ENCODE measurements at places on chromosomes 5 and 9.

DNA sequence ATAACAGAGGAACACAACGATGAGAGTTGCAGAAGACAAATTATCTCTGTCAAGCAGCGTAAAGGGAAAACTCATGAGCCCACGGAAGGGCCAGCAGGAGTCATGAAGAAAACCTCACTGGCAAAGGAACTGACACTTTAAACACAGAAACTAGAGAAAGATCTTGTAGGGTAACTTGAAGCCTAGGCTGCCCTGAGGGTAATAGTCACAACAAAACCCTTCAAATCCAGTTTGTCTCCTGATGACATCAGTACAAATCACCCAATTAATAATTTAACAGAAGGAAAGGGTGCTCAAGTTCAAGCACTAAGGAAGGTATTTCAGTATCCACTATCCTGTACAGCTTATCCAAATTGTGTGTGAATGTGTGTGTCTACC lies 549.1 kb downstream of the MTRR start:
- no peak for DNase-seq

- no peak for DNase-seq
These were observed 50.7 kb upstream of the SLC25A51 start for GRCh38 chr9:37954581-37954981.

GRCh38 chr5:39648848-39649227 lies 224.1 kb upstream of the DAB2 start:
- DNase-seq: no peak

GRCh38 chr9:134533850-134534588 lies 107.6 kb upstream of the COL5A1 start:
- no peak for DNase-seq

DNA sequence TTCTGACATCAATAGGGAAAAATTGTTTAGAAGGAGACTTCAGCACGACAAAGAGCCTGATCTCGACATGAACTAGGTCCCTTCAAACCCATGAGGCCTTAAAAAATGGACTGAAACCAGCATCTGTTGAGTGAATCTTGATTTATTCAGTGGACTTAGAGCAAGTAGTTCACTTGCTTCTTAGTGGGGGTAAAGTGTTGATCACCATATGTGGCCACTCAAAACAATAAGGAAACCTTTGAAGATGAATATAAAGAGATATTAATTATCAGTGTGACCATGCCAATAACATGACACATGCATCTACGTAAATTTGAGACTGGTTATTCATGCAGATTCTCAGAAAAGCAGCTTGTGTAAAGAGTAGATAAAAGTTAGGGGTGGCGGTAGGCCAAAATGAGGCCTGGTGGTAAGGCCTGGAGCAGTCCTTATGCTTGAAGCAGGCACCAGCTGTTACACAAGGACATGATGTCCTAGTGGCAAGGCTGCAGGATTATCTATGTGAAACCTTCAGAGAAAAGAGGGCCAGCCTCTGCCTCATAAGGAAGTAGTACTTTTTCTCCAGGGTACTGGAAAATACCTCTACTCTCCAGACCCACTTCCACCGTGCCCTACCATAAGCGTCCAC lies 61.3 kb downstream of the S1PR3 start:
- DNase-seq: no peak

- no peak for DNase-seq
These were observed 127.6 kb downstream of the TMEM174 start for GRCh38 chr5:73300337-73301207.

DNA sequence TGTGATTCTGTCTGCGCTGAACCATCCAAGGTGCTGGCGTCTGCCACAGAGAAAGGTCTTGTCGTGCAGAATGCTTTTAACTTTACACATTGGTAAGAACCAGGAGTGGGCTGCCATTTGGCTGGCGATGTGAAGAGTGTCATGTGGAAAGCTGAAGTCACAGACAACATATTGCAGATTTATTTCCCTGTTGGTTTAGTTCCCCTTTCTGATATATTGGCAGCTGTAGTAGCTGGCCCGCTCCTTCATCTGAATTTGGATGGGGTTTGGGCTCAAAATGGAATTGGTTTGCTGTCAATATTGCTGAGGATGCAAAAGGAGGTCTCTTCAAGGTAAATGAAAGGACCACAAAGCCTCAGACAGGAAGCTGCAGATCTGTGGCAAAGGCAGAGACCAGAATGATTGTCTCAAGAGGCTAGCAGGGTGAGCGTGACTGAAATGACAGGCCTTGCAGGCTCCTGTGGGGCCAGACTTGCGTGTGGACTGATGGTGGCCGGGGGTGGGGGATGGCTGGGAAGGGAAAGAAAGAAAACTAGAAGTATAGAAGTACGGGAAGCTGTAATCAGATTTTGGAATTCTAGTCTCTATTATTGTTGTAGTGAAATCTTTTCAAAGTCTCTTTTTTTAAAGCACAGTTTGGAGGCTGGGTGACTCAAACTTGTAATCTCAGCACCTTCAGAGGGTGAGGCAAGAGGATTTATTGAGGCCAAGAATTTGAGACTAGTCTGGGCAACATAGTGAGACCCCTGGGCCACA lies 25.1 kb upstream of the CD180 start:
- no peak for DNase-seq

- no peak for DNase-seq
These were observed 29.0 kb upstream of the ENTREP1 start for GRCh38 chr9:69295872-69296552.

DNA sequence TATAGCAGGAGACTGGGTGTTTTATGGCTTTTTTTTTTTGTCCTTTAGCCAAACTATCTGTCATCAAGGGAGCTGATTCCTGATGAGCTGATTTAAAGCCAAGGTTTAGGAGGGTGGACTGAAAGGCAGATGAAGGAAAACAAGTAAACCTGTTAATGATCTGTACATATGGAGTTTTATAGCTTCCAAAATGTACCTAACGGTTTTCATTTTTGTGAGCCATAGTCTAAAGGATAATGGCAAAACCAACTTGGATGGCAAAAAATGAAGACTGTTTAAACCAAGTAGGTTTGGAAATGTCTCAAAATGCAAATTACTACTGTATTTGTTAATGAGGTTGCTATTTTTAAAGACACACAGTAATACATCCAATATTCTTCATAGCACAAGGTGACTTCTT lies 281.5 kb downstream of the YTHDC2 start:
- no peak for DNase-seq

DNA sequence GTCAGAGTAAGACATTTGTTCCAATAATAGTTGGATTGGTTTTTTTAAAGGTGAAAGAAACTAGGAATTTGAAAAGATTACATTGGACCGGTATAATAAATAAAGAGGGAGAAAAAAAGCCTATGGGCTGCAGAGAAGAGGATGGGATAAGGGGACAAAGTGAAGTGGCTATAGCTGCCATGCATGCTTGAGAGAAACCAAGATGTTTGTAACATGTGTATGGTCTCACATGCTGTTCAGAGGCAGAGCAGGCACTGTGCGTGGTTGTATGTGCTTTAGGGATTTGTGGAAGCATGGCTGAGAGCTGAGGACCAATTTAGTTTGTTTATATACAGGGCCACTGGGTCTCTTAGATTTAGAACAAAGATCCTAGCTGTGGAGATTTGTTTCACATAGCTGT lies 32.7 kb downstream of the LNPEP start:
- DNase-seq: no peak

DNA sequence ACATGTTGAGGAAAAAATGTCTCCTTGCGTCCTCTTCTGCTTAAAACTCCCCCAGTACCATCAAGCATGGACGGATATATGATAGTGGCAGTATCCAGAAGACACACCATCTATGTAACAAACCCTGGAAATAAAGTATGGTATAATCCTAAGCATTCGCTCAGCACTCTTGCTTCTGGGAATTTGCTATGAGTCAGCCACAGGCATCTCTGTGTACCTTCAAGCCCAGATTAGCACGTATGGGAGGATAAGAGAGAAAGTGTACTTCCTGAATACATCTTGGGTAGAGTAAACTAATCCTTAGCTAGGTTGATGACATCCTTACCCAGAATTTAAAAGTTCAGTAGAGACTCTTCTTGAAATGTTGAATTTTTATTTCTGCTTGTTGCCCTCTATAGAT lies 71.2 kb downstream of the GHR start:
- DNase-seq: no peak

GRCh38 chr5:83731638-83732037 lies 11.0 kb upstream of the HAPLN1 start:
- no peak for DNase-seq

DNA sequence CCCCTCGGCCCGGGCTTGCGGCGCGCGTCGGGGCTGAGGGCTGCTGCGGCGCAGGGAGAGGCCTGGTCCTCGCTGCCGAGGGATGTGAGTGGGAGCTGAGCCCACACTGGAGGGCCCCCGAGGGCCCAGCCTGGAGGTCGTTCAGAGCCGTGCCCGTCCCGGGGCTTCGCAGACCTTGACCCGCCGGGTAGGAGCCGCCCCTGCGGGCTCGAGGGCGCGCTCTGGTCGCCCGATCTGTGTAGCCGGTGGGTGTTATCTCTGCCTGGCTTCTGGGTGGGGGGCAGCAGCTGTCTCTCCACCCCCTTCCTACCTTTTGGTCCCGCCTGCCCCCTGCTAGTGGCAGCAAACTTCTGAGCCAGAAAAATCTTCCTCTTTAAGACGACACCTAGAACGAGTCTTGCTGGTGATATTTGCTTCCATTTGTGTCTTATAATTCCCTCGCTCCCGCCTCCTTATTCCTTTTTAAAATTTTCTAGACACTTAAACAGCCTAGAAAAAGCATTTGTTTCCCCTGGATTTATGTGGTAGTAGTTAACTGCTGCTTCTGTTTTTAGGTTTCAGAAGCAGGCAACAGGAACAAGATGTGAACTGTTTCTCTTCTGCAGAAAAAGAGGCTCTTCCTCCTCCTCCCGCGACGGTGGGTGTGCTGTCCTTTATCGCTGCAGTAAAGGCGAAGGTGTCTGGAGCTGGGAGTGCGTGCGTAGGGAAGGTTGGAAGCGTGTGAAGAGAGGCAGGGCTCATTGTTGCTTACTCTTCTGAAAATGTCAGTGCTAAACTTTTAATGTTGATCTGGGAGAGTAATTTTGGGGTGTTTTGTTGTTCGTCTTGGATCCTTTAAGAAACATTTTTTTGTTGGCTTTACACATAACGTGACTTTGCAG lies 554 bp downstream of the JAK2 start:
- no peak for DNase-seq
